Non-pigmented ciliary epithelial cell (primary cell): ENCODE measurements at places on chromosomes 2 and 18.
A peak's percentile ranks its signal among the peaks of the same experiment; 100 is the strongest.

- no peak for DNase-seq
These were observed 26.9 kb downstream of the INPP4A start for GRCh38 chr2:98471402-98472131.

- no peak for DNase-seq
These were observed 784.1 kb upstream of the CDH7 start for GRCh38 chr18:64966667-64967066.

DNA sequence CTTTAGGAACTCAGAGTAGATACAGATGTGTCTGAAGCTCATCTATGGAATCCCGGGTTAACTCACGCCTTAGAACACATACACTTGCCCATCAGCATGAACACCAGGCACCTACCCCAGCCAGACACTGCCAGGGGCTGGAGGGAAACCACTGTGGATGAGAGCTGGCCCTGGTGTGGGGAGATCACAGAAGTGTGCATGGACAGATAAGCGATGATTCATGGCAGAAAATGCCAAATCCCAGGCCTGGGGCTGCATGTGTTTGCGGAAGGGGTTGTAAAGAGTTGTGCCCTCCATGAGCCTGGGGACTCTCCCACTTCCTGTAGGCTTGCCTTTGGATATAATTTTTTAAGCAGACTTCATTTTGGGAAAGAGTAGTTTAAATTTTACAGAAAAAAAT is 193.4 kb downstream of the FHOD3 start:
- no peak for DNase-seq

GRCh38 chr2:228768818-228769217 is 502.3 kb downstream of the PID1 start:
- peak; percentile 40 for DNase-seq

DNA sequence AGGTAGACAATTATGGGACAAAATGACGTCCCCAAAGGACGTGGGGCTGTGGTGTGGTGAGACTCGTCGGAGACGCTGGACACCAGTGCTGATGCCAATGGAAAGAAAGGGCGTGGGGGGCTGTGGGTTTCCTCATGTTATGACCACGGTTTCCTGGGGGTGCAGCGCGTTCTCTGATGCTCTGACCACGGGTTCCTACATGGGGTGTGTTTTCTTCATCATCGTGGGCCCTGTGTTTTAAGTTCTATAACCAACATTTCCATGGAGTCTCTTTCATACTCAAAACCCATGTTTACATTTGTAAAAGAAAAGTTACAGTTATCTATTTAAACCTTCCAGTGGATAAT is 141.6 kb downstream of the RTP5 start:
- no peak for DNase-seq

DNA sequence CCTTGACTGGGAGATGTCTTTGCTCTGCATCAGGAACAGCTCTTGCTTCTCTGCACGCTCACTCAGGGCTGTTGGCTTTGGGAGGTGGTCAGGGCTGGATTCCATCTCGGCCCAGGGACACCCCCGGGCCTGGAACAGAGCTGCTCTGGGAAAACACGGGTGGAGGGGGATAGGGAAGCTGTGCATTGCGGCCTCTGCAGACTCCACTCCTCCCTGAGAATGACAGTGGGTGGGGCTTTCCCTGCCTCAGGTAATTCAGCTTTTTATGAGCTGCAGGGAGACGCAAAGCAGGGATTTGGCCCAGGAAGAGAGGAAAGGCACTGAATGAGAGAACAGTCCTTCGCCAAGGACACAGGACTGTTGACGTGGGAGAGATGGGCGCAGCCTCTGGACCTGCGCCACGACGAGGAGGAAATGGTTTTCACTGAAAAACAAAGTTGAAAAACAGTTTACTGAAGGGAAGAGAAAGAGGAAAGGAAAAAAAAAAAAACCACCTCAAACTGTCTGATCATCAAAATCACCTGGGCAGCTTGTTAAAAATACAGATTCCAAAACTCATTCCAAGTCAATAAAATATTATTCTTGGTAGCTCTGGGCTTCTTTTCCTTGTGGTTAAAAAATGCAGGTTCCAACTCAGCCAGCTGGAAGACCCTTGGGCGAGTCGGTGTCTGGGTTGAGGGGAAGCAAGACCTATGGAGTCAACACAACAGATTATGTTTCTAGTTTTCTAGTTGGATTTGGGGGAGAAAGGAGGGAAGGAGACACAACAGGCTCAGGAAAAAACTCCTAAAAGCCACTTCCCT is 194.0 kb downstream of the ZFP36L2 start:
- no peak for DNase-seq

DNA sequence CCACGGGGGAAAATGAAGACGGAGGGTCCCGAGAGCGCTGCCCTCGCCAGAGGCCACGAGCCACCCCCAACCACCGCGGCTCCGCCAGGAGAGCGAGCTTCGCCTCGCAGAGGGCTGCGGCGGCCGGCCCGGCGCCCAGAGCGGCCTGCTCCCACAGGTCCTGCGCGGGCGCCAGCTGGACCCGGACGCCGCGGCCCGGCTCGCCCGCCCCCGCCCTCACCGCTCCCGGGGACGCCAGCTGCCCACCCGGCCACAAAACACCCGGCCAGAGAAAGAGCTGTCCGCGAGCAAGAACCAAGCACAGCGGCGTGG is 709 bp downstream of the PTPN2 start:
- no peak for DNase-seq

DNA sequence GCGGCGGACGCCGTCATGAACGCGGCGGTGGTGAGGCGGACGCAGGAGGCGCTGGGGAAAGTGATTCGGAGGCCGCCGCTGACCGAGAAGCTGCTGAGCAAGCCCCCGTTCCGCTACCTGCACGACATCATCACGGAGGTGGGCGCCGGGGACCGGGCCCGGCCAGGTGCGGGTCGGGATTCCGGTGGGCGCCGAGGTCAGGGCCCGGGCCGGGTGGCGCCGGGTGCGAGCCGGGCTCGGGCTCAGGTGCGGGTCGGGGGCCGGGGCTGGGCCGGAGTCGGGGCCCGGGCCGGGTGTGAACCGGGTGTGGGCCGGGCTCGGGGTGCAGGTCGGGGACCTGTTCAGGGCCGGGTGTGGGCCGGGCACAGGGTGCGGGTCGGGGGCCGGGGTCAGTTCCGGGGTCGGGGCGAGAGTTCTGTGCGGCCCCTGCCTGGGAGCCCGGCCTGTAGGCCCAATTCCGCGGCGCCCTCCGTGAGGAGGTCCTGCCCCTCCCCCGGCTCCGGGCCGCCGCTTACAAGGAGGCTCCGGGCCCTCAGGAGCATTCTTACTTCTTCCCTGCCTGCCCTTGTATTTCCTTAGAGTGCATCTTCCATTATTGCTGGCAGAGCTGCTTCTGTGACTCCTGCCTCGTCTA is 447 bp downstream of the TRAF3IP1 start:
- no peak for DNase-seq

- DNase-seq: no peak
These were observed 186.6 kb upstream of the HAAO start for GRCh38 chr2:42978887-42979415.

- DNase-seq: no peak
These were observed 52.7 kb upstream of the CALCRL start for GRCh38 chr2:187500585-187501359.

GRCh38 chr18:57772387-57772799 is 30.7 kb downstream of the ATP8B1 start:
- no peak for DNase-seq

GRCh38 chr2:105783151-105783738 is 38.5 kb downstream of the NCK2 start:
- DNase-seq: no peak

GRCh38 chr18:68263481-68263880 is 451.4 kb downstream of the TMX3 start:
- no peak for DNase-seq

DNA sequence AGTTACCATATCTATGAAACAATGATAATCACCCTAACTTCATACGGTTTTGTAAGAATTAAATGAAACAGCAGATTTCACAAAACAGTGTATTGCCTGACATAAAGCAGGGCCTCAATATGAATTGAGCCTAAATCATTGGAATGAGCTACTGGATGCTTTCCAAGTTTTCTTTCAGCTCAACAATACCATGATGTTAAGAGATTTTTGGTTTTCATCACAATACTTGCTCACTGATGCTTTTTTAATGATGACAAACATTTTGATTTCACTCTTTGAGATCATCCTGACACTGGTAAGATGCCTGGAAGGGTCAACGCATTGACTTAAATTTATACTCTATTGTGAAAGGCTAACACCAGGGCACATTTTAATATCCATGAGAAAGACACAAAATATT is 377.5 kb downstream of the ZNF521 start:
- no peak for DNase-seq

DNA sequence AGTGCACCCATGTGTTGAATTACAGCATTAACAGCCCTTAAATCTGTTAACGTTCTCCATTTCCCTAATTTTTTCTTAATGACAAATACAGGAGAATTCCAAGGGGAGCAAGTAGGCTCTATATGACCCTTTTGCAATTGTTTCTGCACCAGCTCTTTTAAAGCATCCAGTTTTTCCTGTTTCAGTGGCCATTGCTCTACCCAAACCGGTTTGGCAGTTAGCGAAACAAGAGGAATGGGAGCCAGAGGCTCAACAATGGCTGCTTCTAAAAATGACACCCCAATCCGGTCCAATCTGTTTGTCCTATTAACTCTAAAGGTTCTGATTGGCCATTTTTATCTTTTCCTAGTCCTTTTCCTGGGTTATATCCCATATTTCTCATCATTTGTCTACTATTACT is 15.1 kb upstream of the SUCLG1 start:
- DNase-seq: no peak

DNA sequence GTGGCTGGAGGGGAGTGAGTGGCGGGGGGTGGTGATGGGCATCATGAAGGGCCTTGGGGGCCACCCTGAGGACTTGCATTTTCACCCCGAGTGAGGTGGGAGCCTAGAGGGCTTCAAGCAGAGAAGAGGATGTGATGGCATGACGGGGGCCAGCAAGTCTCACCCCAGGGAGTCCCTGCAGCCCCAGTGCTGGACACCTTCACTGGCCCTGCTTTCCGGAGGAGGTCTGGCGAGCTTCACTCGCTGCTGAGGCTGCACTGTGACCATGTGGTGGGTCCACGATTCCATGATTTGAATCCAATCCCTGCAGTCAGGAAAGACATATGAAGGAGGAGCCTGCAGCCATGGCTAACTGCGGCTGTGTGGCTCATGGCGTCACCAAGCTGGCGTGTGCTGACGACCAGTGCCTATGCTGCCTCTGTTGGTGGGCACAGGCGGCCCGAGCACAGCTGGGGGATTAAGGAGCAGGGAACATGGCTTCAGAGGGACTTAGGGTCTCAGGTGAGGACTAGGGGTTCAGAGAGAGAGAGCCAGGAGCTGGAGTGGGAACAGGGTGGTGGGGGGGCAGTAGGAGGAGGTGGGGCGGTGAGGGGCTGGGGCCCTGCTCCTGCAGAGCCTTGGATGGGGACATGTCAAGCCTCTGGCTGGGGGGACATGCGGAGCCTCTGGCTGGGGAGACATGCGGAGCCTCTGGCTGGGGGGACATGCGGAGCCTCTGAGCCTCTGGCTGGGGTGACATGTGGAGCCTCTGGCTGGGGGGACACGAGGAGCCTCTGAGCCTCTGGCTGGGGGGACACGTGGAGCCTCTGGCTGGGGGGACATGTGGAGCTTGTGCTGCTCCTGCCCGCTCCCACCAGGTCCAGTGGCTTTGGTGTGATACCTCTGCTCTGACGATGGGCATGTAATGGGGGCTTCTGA is 3.6 kb downstream of the ZAP70 start:
- DNase-seq: no peak

DNA sequence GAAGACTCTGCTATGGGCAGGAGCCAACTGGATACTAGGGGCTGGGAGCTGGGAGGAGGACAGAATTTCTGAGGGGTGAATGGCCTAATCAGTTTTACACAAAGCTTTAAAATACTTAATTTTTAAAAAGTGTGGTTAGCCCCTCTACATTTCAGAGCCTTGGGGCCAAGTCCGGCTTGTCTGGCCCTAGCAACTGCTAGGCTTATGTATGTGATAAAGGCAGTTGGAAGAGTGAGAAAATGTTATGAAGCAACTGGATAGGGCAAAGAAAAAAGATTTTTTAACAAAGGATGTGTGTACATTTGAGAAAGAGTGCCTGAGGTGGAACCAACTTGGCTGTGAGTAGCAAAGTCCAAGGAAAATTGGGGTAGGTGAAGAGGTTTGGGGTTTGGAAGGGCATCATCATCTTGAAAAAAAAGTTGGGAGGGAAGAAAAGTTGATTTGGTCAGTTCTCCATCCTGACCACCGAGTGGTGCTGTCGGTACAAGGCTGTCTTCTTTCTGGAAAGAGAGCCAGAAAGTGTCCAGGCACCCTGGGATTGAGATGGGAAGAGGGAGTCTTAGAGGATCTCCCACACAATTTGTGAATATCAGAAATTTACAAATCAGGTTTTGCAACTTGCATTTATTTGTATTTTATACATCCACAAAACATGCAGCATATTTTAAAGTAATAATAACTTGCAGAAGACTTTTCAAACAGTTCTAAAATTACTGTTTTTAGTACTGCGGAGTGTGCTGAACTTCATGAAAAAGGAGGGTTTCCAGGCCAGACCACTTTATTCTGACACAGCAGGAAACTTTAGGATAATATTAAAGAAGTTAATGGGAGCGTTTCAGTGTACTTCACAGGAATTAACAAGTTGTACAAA is 10.5 kb upstream of the CDK15 start:
- no peak for DNase-seq

GRCh38 chr2:183868153-183868552 is 730.2 kb upstream of the ZNF804A start:
- DNase-seq: no peak

DNA sequence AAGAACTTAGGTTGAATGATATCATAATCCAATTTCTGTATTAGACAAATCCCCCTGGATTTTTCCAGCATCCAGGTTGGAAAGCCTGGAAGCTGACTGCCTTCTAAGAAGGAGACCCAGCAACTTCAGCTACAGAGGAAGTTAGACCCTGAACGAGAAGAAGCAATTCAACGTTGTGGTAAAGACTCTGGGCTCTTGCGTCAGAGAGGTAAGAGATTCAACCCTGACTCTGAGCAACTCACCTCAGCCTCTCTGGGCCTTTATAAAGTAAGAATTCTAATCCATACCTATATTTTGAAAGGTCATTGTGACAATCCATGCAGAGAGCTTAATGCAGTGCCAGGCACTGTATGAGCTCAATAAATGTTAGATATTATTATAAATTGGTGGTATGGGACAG is 9.7 kb downstream of the E2F6 start:
- DNase-seq: no peak

- peak; percentile 85 for DNase-seq
These were observed 24.6 kb downstream of the INSIG2 start for GRCh38 chr2:118112771-118113334.

- no peak for DNase-seq
These were observed 108.5 kb upstream of the CYRIA start for GRCh38 chr2:16774091-16774490.

- DNase-seq: no peak
These were observed 82.1 kb downstream of the CDC42EP3 start for GRCh38 chr2:37589298-37589697.
